ENCODE measurements at places on chromosomes 2 and 18.

DNA sequence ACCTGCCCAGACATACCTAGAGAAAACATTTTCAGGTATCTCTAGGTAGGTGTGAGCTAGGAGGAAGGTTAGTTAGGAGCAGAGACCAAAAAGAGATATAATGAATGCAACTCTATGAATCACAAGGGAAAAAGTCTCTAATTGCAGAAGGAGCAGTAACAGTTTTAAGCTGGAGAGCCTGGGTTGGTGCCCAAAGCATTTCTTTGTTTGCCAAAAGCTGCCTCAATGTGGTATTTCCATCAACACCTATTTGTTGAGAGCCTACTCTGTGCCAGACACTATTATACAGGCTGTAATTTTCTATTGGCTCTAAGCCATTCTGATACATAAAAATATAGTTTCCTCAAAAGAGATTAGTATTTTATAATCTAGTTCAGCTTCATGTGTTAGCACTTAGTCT lies 141.6 kb downstream of the UBE2E3 start:
- DNase-seq: no peak

DNA sequence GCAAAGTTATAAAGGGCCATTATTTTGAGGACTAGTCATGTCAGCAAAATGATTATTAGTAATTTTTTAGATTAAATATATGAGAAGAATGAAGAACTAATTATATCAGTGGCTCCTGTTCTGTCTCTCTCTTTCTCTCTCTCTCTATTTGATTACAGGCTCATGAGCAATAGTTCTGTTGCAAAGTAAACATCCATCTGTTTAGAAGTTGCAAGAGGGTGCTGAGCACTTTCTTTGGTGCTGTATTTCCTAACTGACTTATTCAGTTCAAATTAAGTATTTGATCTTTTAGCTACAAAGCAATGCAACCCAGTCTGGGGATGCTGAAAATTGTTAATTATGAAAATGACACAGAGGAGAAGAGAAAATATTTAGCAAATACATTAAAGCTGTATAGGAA lies 408.1 kb upstream of the UBE2E3 start:
- peak; percentile 57 for DNase-seq

GRCh38 chr2:230722207-230722885 lies 9.7 kb downstream of the CAB39 start:
- DNase-seq: no peak

GRCh38 chr2:171509945-171510731 lies 12.1 kb upstream of the CYBRD1 start:
- no peak for DNase-seq

DNA sequence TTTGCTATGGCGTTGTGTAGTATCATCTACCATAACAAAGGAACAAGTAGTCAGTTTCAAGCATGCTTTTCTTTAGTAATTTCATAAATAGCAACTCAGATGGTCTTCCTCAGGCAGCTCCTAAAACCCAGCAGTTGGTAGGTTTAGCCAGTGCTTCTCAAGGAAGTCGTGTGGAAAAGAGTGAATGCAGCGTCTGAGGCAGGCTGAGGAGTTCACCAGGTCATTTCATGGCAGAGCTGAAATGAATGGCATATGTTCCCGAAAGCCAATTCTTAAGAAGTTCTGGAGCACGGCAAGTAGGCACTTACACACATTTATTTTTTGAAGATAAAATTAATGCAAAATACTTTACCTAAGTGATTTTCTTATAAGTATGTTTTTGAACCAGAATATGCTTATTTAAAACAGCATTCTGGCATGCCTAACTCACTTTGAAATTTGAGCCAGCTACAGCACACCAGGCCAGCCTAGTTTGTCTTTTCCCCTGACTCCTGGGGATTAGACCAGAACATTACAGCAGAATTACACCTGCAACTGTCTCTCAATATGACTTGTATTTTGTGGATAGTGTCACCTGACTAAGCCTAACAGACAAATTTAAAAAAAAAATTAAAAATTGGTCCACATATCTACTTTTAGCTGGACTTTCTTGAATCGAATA lies 62.2 kb downstream of the OSBPL6 start:
- no peak for DNase-seq

GRCh38 chr2:223959688-223960087 lies 2.4 kb downstream of the MRPL44 start:
- peak; percentile 31 for DNase-seq

DNA sequence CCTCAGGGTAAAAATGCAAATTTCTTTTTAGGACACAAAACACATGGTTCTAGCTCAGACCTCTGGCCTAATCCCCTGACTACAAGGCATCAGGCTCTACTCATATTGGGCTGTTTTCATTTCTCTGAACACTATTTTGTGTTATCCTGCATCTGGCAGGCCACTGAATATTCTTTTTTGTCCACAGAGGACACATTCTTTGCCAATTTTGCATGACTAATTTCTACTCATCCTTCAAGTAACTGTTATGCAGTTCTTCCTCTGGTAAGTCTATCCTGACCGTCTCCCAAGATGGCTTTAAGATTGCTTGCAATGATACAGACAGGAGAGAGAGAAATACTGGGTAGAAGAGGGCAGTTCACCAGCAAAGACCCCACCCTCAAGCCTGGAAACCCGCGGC lies 107.6 kb upstream of the RGPD4 start:
- DNase-seq: no peak

DNA sequence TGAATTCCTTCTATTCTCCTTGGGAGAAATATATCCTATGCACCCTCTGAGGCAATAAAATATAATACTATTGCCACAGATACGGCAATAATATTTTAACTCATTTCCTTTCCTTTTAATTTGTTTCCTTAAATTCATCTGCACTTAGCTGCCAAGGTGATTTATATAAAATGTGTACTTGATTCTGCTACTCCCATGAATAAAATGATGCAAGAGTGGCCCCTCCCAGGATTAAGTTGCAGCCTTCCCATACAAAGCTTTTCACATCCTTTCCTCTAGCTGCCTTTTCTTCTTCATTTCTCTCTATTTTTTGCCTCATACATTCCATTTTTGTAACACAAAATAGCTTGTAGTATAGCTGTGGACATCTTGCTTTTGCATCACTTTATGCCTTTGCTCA lies 464.1 kb upstream of the ZEB2 start:
- DNase-seq: no peak

- no peak for DNase-seq
These were observed 43.4 kb upstream of the GMCL1 start for GRCh38 chr2:69786052-69786560.

DNA sequence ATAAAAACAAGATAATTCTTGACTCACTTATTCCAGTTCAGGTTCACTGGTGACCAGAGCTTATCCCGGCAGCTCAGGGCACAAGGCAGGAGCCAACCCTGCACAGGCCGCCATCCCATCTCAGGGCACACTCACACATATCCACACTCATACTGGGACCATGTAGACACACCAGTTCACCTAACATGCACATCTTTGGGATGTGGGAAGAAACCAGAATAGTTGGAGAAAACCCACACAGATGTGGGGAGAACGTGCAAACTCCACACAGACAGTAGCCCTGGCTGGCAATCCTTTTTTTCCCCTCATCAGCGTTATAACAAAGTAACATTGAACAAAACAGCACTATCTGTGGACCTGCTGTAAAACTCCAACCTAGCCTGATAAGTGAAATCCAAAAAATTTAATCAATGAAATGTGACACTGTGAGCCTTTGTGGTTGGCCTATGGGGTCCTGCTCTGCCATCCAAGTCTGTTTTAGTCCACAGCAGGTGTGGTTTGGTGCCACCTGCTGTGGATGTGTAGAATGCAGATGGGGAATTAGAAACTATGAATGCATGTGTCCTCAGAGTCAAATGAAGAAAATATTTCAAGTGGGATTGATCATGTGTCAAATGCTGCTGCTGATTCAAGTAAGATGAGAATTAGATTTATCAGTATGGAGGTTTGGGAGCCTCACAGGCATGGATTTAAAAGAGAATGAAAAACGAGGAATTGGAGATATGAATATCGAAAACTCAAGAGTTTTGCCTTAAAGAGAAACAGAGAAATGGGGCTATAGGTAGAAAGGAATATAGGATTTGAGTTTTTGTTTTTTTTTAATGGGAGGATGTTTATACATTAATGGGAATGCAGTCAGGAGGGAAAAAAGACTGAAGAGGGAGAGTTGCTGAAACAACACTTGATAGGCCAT lies 47.0 kb downstream of the UGP2 start:
- DNase-seq: peak; percentile 20

DNA sequence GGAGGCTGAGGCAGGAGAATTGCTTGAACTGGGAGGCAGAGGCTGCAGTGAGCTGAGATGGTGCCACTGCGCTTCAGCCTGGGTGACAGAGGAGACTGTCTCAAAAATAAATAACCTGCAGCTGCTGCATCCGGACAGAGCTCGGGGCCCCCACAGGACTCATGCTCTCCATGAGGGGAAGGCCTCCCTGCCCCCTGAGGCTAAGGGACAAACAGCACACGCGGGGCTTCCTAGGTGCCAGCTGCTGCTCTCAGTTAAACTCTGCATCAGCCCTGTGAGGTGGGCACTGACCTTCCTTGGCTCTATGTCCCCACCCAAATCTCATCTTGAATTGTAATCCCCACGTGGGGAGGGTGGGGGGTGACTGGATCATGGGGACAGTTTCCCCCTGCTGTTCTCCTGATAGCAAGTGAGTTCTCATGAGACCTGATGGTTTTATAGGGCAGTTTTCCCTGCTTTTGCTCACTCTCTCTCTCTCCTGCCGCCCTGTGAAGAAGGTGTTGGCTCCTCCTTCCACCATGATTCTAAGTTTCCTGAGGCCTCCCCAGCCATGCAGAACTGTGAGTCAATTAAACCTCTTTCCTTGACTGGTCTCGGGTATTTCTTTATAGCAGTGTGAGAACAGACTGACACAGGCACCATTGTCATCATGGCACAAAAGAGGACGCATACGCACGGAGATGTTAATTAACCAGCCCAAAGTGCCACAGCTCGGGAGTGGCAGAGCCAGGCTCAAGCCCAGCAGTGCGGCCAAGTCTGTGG lies 49.9 kb upstream of the TAF1B start:
- DNase-seq: no peak

DNA sequence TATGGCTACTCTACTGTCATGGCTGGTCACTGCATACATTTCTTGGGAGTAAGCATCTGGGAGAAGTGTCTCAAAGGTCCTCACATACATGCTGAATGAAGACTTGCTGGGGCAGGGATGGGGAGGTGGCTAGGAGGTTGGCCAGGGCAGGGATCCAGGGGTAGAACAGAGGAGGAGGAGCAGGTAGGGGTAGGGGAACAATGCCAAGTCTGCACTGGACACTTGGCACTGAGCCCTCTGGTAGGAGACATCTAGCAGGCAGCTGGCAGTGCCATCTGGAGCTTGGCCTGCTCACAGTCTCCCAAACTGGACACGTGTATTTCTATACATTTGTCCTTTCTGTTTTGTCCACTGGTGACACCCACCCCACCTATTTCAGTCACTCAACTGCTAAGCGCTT lies 62.7 kb upstream of the REV1 start:
- DNase-seq: no peak

DNA sequence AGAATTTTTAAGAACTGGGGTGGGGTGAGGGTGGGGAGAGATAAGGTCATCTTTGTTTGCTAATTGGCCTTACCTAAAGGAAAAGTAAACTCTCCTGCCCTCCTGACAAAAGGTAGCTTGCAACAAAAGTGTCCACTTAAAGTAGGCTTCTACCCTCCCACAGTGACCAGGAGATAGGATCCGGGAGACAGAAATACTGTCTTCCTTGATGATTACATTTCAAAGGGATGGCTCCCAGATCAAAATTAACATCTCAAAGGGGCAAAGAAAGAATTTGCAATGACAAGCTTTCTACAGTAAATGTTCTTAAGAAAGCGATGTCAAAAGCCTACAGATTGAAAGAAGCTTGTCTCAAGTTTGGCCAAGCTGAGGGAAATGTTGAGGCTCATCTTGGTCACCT lies 775.3 kb downstream of the CPS1 start:
- DNase-seq: no peak

DNA sequence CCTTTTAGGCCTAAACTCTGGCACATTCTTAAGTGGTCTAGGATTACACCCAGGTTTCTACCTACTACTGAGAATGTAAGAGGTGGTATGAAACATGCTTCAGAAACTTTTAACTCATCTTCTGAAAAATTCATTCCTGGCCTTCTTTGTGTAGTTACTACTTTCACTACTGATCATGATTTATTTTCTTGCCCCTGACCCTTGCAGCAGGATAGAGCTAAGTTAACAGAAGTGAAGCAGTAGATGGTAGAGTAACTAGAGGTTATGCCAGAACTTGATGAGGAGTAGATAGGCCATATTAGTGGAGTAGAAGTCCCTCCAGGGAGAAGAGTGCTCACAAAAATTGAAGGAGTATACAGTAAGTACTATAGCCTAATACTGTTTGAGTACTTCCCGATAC lies 75.5 kb upstream of the MSTN start:
- no peak for DNase-seq

GRCh38 chr2:119231975-119232665 lies 8.5 kb downstream of the STEAP3 start:
- no peak for DNase-seq

DNA sequence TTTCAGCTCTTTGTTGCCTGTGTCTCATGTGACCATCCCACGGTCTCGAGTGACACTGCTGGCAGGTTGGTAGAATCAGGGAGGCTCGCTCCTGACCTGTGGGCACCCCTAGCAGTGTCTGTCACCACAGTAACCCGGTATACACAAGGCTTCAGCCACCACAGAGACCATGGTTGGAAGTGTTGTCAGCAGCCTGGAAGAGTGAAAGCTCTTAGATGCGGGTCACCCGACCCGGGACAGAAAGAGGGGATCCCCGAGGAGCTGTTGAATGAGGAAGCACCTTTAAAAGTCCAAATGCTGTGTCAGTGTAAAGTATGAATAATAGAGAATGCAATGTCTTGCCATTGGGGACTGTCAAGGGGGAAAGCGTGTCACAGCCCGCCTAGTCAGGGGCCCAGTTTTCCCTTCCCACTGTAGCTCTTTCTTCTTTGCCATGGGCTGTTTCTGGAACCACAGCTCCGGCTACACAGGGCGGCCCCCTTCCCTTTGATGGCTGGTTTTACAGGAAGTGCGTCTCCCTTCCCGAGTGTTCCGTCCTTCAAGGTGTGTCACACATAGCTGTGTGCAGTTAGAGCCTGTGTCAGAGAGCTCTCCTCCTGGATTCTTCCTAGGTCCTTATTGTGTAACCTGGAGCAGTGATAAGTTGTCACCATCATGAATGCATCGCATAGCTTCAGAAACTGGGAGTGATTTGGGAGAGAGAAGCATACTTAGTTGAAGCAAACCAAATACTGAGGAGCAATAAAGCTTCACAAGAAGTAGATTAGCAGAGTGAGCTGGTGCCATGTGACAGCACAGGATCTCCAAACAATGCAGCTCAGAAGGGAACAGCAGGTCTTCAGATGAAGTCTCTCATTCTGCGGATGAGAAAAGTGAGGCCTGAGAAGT lies 81.4 kb downstream of the MTCL1 start:
- no peak for DNase-seq

GRCh38 chr2:155528034-155528433 lies 804.5 kb downstream of the NR4A2 start:
- no peak for DNase-seq

- DNase-seq: no peak
These were observed 6.9 kb upstream of the ZDBF2 start for GRCh38 chr2:206267567-206267966.

- DNase-seq: no peak
These were observed 728.9 kb downstream of the SUCLG1 start for GRCh38 chr2:83730223-83730622.
